Right atrium auricular region (tissue), 2 donors: ENCODE measurements at places on chromosomes 3 and 15.
A peak's percentile ranks its signal among the peaks of the same experiment; 100 is the strongest.

- no peak for DNase-seq
Observed at GRCh38 chr3:21585216-21585740, 165.7 kb downstream of the ZNF385D start.

GRCh38 chr3:59734061-59734460, 684.2 kb upstream of the CFAP20DC start:
- DNase-seq = no peak

GRCh38 chr15:74302821-74303359, 64.6 kb downstream of the CYP11A1 start:
- no peak for DNase-seq

DNA sequence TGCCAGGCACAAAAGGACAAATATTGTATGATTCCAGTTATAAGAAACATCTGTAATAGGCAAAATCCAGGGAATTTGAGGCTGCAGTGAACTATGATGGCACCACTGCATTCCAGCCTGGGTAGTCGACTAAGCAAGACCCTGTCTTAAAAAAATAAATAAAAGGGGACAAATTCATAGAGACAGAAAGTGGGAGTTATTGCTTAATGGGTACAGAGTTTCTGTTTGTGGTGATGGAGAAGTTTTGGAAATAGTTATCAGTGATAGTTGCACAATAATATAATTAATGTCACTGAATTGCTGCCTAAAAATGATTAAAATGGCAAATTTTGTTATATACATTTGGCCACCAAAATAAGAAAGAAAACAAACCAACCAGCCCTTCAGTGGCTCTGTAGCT, 27.6 kb upstream of the CNBP start:
- DNase-seq = no peak

GRCh38 chr15:43769584-43770228, 7.1 kb downstream of the ELL3 start:
- DNase-seq = peak; percentile 75

GRCh38 chr15:51332206-51333147, 5.9 kb downstream of the CYP19A1 start:
- DNase-seq = no peak

GRCh38 chr3:12420393-12420792, 63.9 kb upstream of the TSEN2 start:
- no peak for DNase-seq

DNA sequence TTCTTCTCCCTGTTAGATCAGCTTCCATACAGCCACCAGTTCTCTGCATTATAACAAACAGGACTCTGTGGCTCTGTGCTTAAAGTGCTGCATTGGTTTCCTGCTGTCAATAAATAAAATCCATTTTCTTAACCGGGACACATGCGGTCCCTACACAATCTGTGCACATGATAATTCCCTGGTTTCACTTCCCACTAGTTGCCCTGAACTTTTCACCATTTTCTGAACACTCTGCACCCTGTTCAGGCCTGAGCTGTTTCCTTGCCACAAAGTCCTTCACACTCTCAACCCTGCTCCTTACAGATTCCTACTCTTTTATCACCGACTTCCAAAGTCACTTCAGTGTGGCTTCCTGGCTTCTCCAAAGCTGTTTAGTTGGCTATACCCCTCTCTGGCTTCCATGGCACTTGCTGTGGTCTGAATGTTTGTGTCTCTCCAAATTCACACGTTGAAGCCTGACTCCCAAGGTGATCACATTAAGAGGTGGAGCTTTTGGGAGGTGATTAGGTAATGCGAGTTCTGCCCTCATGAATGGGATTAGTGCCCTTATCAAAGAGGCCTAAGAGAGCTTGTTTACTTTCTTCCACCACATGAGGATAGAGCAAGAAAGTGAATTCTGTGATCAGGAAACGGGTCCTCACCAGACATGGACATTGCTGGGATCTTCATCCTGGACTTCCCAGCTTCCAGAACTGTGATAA, 233.4 kb downstream of the CHST2 start:
- no peak for DNase-seq

DNA sequence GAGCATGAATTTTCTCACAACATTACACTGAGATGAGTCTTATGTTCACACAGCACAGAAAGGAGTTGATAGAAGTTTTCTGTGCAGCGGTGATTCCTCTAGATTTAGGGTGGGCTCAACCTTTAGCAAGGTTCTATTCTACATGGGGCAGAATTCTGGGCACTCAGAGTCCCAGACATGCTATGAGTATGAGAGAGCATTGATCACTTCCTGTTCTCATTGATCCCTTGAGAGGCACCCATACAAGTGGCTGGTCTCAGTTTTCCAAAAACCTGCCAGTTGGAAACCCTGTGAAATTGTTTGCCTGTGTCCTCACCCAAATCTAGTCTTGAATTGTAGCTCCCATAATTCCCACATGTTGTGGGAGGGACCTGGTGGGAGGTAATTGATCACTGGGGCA, 112.5 kb upstream of the NR2F2 start:
- no peak for DNase-seq

DNA sequence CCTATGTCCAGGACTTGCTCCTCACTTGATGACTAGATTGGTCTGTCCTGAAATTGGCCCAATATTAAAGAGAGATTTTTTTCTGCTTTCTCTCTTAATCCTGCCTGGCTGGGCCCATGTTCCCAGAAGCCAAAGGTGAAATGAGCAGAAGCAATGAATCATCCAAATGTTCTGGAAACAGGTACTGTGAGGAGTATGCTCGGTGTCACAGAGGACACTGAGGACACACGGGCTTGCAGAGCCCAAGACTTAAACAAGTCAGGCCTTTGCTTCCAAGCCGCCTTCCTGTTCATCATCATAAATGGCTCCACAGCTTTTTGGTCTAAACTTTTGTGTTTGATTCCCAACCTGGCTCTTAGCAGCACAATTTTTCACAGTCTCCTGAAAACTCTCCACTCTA, 31.4 kb downstream of the EIF3J start:
- no peak for DNase-seq

- no peak for DNase-seq
Observed at GRCh38 chr15:77824361-77825251, 191.9 kb upstream of the LINGO1 start.

GRCh38 chr15:88622605-88622975, 1.4 kb downstream of the AEN start:
- no peak for DNase-seq

DNA sequence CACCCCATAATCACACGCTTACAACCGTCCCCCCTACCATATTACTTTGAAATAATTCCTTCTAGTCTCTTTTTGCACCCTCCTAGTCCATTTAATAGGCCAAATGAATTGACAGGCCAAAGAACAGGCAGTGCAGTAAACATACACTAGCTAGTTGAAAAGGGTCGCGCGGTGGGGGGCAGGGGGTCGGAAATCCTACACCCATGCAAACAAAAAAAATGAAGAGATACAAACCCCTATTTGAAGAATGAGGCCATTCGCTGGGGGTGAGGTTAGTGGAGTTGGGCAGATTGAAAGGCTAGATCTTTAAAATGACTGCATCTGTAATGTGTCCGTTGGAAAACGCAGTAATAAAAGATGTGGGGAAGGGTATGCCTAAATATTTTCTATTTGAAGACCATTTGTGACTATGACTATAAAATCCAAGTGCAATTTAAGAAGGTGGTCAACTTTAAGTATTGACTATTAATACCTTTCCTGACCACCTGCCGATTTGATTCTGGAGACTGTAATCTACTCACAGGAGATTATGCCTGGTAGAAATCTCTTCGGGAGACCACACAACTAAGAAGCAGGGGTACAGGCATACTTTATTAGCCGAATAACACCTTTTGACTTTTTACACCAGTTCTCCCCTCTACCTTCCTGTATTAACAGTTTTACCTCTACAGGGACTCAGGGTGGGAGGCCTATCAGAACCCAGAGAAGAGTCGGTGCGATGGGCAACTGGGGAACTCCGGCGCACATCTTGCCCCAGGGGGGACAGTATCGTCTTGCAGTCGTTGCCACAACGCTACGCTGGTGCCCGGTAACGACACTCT, 762 bp upstream of the ARL6 start:
- no peak for DNase-seq

- DNase-seq = no peak
Observed at GRCh38 chr3:171491361-171491760, 31.2 kb upstream of the TNIK start.
